Vagina (tissue), 2 donors: ENCODE measurements at places on chromosomes 12 and 14. TPM values are rescaled to one million over a fixed set of nuclear protein-coding genes. Genes with fewer than 3 reads are reported as not detected.

DNA sequence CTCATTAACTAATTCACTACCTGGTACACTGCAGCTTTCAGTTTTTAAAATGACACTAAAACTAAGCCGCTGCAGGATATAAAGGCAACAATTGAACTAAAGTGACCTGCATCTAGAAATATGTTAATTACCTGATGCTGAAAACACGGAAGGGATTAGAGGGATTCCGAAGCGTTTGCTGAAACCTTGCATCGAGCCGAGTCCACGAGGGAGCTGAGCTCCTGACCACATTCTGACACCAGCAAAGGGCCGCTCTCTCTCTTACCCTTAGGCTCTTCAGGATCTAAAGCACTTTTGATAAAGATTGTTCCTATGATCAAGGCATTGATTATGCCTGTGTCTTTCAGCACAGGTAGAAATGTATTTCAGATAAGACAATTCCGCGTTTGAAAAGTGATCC, 59.5 kb upstream of the CDKN3 start:
- H3K27ac ChIP-seq, result no peak overlapping the region
- no peak overlapping the region for H3K4me3 ChIP-seq
- DNase-seq, result no peak
- peaks cover 4% of the 10 kb centered on the region for H3K4me1 ChIP-seq
- H3K27me3 ChIP-seq, result no peaks in the 10 kb centered on the region
- no peaks in the 10 kb centered on the region for H3K36me3 ChIP-seq

- no peaks in the 10 kb centered on the region for H3K36me3 ChIP-seq
- H3K4me1 ChIP-seq, result no peaks in the 10 kb centered on the region
- no peak for DNase-seq
- H3K4me3 ChIP-seq, result no peak overlapping the region
- H3K27ac ChIP-seq, result no peak overlapping the region
- no peaks in the 10 kb centered on the region for H3K27me3 ChIP-seq
Observed at GRCh38 chr14:97293659-97294058, 496.5 kb downstream of the VRK1 start.

- no peaks in the 10 kb centered on the region for H3K36me3 ChIP-seq
- no peak overlapping the region for H3K27ac ChIP-seq
- H3K27me3 ChIP-seq, result no peaks in the 10 kb centered on the region
- H3K4me3 ChIP-seq, result no peak overlapping the region
- DNase-seq, result no peak
Observed at GRCh38 chr12:50625029-50625925, 120.5 kb downstream of the DIP2B start.

- no peaks in the 10 kb centered on the region for H3K27me3 ChIP-seq
- H3K27ac ChIP-seq, result no peak overlapping the region
- no peak overlapping the region for H3K4me3 ChIP-seq
Observed at GRCh38 chr12:92237762-92238523, 92.3 kb upstream of the BTG1 start.

- peaks cover 8% of the 10 kb centered on the region for H3K4me1 ChIP-seq
- H3K4me3 ChIP-seq, result no peak overlapping the region
- H3K36me3 ChIP-seq, result no peaks in the 10 kb centered on the region
- no peak for DNase-seq
- no peak overlapping the region for H3K27ac ChIP-seq
- H3K27me3 ChIP-seq, result no peaks in the 10 kb centered on the region
Observed at GRCh38 chr14:33914676-33915516, 36.0 kb downstream of the EGLN3 start.

DNA sequence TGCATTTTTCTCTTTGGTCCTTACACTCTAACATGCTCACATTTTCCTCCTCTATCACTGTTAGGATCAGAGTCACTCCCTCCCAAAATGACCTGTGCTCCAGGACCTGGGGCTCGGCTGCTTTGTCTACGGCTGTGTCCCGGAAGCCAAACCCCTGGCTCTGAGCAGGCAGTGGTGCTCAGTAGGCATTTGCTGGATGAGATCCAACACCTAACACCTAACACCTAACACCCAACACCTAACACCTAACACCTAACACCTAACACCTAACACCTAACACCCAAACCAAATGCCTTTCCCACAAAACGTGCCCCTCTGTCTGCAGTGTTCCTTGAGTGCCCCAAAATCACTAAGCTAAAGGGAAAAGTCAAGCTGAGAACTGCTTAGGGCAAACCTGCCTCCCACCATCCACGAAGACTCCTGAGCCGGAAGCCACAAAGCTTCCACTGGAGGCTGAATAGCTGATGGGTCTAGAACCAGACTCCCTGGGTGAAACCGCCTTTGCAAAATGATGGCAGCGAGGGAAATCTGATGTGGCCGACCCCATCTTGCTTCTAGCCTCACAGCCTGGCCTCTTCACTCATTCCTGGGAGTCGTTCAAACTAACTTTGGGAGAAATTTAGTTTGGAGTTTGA, 29.2 kb downstream of the HSP90AA1 start:
- no peak overlapping the region for H3K27ac ChIP-seq
- DNase-seq, result no peak
- no peaks in the 10 kb centered on the region for H3K36me3 ChIP-seq
- H3K27me3 ChIP-seq, result no peaks in the 10 kb centered on the region

DNA sequence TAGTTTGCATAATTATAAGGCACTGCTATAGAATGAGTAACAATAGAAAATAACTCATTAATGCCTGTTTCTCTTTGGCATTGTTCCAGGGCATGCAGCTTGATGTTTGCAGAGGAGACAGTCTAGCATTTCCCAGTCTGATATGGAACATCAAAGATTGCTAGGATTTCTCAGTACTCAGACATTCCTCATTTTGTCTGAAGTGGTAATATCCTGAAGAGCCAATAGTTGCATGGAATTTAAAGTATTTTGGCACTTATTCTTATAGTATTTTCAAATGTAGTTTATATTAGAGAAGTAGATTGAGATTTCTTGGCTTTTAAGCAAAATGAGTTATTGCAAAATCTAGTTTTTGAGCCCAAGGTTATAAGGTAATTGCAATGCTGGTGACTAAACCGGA, 337.3 kb upstream of the E2F7 start:
- no peaks in the 10 kb centered on the region for H3K4me1 ChIP-seq
- no peak overlapping the region for H3K27ac ChIP-seq
- DNase-seq, result no peak
- H3K4me3 ChIP-seq, result no peak overlapping the region
- H3K36me3 ChIP-seq, result no peaks in the 10 kb centered on the region

GRCh38 chr12:132321321-132322118, 7.9 kb downstream of the GALNT9 start:
- no peaks in the 10 kb centered on the region for H3K27me3 ChIP-seq
- no peak for DNase-seq
- H3K27ac ChIP-seq, result no peak overlapping the region
- H3K36me3 ChIP-seq, result no peaks in the 10 kb centered on the region
- no peak overlapping the region for H3K4me3 ChIP-seq
- H3K4me1 ChIP-seq, result no peaks in the 10 kb centered on the region

HOTAIR gene
- not detected for total RNA-seq

GPR135 gene
- 6.4 TPM for total RNA-seq

INSM2 gene
- 0.98 TPM for total RNA-seq

CRACR2A gene
- total RNA-seq, result 4.4 TPM

NGB gene
- total RNA-seq, result 1.7 TPM
